ENCODE measurements at places on chromosomes 4 and X. TPM values are rescaled to one million over a fixed set of nuclear protein-coding genes. Genes with fewer than 3 reads are reported as not detected.

EIF4E gene
- total RNA-seq, result 147 TPM

STATH gene
- not detected for total RNA-seq

TREX2 gene
- 4.7 TPM for total RNA-seq

FAM184B gene
- total RNA-seq, result not detected

Data from dermis lymphatic vessel endothelial cell (primary cell).